ENCODE measurements at places on chromosomes 5 and 9.

DNA sequence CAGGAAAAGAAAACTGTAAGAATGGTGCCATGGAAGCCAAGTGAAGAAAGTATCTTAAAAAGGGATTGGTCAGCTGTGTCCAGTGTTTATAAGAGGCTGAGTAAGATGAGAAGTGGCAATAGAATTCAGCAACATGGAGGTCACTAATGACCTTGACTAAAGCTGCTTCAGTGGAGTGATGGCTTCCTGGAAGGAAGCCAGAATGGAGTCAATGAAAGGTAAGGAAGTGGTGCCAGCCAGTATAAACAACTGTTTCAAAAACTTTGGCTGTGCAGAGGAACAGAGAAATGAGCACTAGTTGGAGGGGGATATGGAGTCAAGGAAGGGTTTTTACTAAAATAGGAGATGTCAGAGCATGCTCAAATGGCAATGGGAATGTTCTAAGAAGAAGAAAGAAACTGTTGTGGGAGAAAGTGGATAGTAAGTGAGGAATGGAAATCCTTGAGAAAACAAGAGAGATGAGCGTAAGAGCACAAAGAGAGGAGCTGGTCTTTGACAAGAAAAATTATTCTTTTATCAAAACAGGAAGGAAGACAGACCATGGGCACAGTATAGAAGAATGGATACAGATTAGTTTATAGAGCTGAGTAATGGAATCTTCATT, 11.1 kb upstream of the NRG2 start:
- DNase-seq = no peak

DNA sequence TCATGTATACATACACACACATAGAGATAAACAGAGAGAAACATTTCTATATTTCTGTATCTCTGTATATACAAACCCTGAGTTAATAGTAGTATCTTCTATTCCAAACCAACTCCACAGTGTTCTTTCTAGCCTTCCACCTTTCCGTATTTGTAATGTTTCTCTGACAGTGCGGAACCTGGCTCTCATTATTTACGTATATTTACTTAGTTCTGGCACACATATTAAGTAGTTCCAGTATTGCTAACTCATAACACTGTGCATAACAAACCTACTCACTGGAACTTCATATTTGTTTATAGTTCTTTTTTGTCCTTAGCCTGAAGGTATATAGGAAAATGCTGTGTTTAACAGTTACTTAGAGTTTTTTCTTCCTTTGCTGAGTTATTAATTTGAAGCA, 6.5 kb downstream of the OGN start:
- DNase-seq = no peak

- no peak for DNase-seq
These were observed 47.4 kb downstream of the CSNK1G3 start for GRCh38 chr5:123559434-123559775.

DNA sequence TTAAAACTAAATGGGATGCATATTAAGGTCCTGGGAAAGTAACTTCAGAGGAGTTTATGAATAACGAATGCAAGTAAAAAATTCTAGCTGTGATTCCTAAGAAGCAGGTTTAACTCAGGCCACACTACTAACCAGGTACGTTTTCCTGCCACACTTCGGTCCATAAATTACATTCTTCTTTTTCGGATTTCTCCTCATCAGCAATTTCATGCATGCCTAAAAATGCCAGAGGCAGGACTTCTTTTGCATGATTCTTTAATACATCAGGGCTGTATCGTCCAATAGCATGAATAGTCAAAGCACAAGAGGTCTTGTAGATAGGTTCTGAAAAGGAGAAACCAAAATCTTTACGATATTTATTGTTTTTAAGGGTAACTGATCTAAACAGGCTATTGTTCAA, 42.3 kb upstream of the OR2K2 start:
- no peak for DNase-seq

- no peak for DNase-seq
These were observed 34.1 kb downstream of the STARD4 start for GRCh38 chr5:111478266-111478665.

- no peak for DNase-seq
These were observed 101.2 kb downstream of the RAPGEF6 start for GRCh38 chr5:131533836-131534235.

- DNase-seq = no peak
These were observed 341.2 kb downstream of the TRIM32 start for GRCh38 chr9:117028103-117028858.

DNA sequence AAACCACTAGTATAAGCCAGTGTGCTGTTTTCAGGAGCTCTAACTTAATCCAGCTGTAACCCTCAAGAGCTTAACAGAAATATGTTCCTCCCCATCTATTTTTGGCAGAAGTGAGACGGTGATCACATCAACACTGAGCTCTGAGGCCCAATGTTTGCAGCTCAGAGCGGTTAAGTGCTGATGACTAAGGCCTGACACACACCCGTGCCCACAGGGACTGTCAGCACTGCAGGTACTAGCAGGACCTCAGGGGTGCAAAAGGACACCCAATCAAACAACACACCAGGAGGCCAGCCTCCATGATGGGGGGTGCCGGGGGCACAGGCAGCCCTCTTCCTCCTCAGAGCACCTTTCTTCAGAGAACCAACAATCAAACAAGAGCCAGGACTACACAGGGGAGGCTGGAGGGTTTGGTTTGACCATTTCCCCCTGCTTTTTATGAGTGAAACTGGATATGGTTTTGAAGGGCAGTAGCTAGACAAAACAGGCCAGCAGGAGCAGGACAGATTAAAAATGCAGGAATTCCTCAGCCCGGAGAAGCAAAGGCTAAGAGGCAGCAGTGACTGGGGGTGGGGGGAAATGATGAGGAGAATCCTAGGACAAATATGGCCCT, 61.3 kb downstream of the RAPGEF1 start:
- DNase-seq = peak; percentile 74

DNA sequence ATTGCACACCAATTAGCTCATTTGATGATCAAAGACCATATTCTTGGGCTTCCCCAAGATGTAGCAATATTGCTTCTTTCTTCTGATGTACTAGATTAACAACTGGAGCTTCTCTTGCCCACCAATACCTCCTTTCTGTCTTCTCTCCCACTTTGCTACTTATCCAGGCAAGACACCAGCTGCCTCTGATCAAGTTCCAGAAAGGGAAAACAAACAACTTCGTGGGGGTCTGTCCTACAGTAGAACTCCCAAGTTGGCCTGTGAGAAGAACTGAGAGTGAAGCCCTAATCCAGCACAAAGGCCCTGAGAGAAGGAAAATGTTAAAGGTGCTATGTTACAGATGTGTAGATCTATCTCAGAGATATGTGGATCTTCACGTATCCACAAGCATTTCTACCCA, 44.9 kb downstream of the ADAMTS12 start:
- no peak for DNase-seq

GRCh38 chr9:84669288-84670137, at the start of gene NTRK2:
Gene NTRK2 (plus strand): TSS chr9:84669729. CDS start chr9:84670749, 1,020 bp downstream.
- peak; percentile 8 for DNase-seq

DNA sequence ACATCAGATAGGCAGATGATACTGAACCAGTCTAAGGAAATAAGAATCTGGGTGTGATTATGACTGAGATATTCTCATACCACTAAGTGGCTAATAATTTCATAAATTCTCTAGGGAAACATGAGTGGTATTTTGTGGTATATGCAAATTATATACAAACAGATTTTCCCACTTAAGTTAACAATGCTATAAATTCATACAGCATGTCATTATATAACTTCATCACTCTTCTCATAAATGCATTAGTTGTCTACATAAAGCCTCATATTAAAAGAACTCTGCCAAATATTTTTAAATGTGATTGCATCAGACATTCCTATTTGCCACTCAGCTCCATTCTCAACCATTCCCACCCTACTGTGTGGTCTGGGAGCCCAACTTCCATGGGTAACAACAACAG, 226.5 kb downstream of the TLE1 start:
- DNase-seq = no peak

DNA sequence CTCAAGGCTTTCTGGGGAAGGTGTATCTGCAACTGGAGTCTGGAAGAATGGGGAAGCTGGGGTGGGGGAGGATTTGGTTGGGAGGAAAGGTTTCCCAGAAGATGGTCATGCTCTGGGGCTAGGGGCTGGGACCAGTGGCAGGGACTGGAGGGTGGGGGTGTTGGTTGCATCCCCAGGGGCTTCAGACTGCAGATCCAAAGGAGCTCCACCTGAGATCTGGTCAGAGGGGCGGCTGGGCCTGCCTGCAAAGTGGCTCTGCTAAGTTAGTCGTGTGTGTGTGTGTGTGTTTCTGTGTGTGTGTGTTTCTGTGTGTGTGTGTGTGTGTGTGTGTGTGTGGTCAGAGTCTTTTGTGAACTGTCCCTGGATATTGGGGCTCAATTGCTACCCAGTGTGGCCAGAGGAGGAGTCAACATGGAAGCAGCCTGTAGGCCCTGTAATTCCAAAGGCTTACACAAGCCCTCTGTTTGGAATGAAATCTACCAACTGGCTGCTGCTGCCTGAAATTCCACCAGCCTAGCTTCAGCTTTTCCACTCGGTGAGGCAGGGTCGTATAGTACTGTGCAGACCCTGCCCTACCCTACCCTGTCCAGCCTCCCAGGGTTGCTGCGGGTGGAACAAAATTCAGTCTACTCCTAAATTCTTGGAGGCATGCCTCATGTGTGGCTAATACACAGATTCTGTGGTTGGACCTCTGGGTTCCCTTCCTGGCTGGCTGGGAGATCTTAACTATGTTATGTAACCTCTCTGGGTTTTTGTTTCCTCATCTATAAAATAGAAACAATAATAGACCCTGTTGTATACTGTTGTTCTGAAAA, 12.5 kb upstream of the SYNPO start:
- DNase-seq = no peak

GRCh38 chr9:98860871-98861293, 53.4 kb downstream of the GALNT12 start:
- no peak for DNase-seq

GRCh38 chr5:106172681-106173532, 1497.8 kb downstream of the EFNA5 start:
- DNase-seq = no peak

DNA sequence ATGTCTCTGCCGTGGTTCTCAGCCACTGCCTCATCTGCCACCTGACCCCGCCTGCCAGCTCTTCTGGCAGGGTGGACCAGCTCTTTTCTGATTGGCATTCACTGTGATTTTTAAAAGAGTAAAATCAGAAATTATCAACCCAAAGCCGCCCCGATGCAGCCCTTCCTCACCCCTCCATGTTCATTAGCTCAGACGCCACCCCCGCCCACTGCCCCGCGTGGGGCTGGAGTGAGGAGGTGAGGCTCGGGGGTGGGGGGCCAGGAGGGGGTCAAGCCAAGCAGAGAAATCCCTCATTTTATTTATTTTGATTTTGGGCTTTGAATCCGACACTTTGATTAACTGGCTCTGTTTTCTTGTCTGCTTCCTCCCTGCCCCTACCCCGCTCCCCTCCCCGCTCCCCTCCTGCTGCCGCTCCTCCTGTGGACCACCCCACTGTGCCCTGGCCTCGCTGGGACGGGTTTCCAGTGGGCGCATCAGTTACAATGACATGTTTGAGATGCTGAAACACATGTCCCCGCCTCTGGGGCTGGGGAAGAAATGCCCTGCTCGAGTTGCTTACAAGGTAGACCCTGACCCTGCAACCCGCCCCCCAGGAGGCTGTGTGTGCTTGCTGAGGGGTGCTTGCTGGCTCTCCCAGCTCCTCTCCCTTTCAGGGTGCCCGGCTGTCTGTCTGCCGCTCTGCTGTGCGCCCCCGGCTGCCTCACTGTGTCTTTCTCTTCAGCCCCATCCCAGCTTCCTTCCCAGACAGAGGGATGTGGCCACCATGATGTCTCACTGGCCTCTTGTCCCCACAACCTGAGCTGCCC, 224.9 kb downstream of the CACNA1B start:
- DNase-seq = no peak

GRCh38 chr5:26622947-26623346, 415.4 kb downstream of the CDH9 start:
- DNase-seq = no peak

GRCh38 chr5:172768573-172769341, 2.2 kb downstream of the DUSP1 start:
- no peak for DNase-seq

- DNase-seq = no peak
These were observed 5.1 kb upstream of the CCDC192 start for GRCh38 chr5:127697894-127698600.

- no peak for DNase-seq
These were observed 11.5 kb upstream of the FBN2 start for GRCh38 chr5:128549496-128549895.

GRCh38 chr9:18851069-18851795, 181.8 kb downstream of the SAXO1 start:
- no peak for DNase-seq

- no peak for DNase-seq
These were observed 80.9 kb downstream of the PPP2R2B start for GRCh38 chr5:146797658-146798057.

DNA sequence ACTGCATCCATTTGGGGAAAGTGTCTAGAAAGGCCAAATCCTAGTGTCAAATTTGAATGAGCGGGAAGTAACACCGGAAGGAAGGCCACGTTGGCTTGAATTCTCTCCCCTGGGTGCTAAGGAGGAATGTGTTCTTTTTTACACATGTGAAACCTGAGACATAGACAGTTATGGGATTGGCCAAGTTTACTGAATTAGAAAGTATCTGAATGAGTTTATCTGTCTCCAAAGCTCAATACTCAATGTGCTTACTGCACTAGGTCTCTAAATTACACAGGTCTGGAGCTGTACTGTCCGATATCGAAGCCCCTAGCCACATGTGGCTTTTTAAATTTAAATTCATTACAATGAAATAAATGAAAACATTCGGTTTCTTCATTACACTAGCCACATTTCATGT, 6.0 kb downstream of the DMRT1 start:
- no peak for DNase-seq

- no peak for DNase-seq
These were observed 54.7 kb downstream of the SLC38A9 start for GRCh38 chr5:55657443-55657842.

GRCh38 chr5:34847056-34847455, 8.1 kb downstream of the TTC23L start:
- DNase-seq = no peak

DNA sequence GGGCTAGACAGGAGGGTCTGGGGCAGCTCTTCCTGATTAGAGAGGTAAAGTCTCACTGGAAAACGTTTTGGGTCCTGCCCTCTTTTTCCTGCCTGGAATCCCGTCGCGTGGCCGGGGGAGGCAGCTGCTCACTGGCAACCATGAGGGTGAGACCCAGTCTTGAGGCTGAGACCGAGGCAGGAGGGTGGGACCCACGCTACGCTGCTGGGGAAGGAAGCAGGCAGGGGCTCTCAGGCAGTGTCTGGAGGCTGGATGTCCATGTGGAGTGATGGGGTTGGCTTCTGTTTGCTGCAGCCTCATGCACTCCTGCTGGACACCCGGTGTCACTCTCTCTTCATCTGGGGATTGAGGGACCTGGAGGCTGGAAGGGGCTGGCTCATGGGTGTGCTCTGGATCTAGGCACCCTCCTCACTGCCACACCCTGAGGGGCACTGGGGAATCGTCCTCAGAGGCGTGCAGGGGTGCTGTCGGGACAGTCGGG, 11.3 kb upstream of the SLC2A6 start:
- DNase-seq = no peak

DNA sequence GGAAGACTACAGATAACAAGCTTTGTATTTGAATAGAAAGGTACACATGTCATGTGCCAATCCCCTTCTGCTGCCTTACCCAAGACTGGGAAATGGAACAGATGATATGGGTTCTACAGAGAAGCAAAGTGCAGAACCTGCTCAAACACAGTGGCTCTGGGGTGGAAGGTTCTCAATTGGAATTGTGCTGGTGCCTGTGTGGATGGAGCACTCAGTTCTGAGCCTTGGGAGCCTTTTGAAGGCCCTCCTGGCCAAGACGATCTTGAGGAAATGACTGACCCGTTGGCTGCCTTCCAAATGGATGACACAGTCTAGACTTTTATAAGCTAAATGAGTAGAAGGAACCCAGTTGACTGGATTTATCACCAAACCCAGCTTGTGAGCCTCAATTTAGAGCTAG, 4.2 kb upstream of the PRSS3 start:
- no peak for DNase-seq

Data from activated T-cell treated with anti-CD3 and anti-CD28 coated beads for 48 hours (primary cell).